ENCODE measurements at places on chromosomes 2 and 18. TPM values are rescaled to one million over a fixed set of nuclear protein-coding genes. Genes with fewer than 3 reads are reported as not detected.

The VWC2L gene
- total RNA-seq = not detected

DNA sequence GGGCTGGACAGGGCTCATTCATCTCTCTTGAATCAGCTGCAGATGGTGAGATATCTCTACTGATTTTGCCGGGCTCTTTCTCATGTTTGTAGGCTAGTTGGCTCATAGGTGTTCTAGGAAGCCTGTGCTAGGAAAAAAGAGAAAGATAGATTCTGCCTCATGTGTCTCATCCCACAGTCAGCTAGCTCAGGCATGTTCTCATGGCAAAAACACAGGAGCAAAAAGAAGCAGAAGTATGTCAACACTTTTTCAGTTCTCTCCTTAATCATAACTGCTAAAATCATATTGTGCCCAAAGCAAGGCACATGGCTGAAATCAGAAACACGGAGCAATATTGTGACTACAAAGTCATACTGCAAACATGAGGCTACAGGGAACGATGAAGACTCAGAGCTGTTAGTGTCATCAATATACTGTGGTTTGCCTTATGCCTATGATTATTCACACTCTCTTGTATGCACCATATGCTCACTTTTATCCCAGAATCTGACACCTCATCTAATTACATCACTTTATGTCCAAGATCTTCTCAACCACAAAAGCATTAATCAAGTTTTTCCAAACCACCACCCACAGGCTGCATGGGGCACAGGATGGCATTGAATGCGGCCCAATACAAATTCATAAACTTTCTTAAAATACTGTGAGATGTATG lies 571.9 kb upstream of the CNTNAP5 start:
- no peak for DNase-seq
- no peak overlapping the region for H3K4me3 ChIP-seq
- H3K36me3 ChIP-seq = no peaks in the 10 kb centered on the region
- H3K4me1 ChIP-seq = no peaks in the 10 kb centered on the region
- no peaks in the 10 kb centered on the region for H3K27me3 ChIP-seq

- H3K4me1 ChIP-seq = no peaks in the 10 kb centered on the region
- no peaks in the 10 kb centered on the region for H3K36me3 ChIP-seq
- H3K27me3 ChIP-seq = no peaks in the 10 kb centered on the region
- no peak overlapping the region for H3K4me3 ChIP-seq
These were observed 59.4 kb upstream of the RPE start for GRCh38 chr2:209942936-209943605.

The FAM110C gene
- 0.72 TPM for total RNA-seq

The RAB27B gene
- 0.14 TPM for total RNA-seq

- peaks cover 24% of the 10 kb centered on the region for H3K4me1 ChIP-seq
- H3K36me3 ChIP-seq = peaks cover 8% of the 10 kb centered on the region
- DNase-seq = no peak
- H3K27me3 ChIP-seq = no peaks in the 10 kb centered on the region
- no peak overlapping the region for H3K27ac ChIP-seq
These were observed 189.9 kb downstream of the CD226 start for GRCh38 chr18:69757733-69758132.

- H3K4me3 ChIP-seq = no peak overlapping the region
- H3K4me1 ChIP-seq = peaks cover 58% of the 10 kb centered on the region
- peaks cover 2% of the 10 kb centered on the region for H3K27me3 ChIP-seq
- H3K27ac ChIP-seq = no peak overlapping the region
- no peak for DNase-seq
These were observed 107.1 kb upstream of the ST3GAL5 start for GRCh38 chr2:85995648-85996529.

- no peaks in the 10 kb centered on the region for H3K4me1 ChIP-seq
- no peak overlapping the region for H3K4me3 ChIP-seq
- DNase-seq = no peak
These were observed 112.9 kb downstream of the AFF3 start for GRCh38 chr2:100029460-100029859.

GRCh38 chr18:49207361-49207760 lies 253.1 kb downstream of the DYM start:
- H3K27ac ChIP-seq = no peak overlapping the region
- peaks cover 8% of the 10 kb centered on the region for H3K4me1 ChIP-seq
- H3K4me3 ChIP-seq = no peak overlapping the region
- no peak for DNase-seq
- H3K27me3 ChIP-seq = no peaks in the 10 kb centered on the region

GRCh38 chr2:60091894-60092293 lies 461.6 kb downstream of the BCL11A start:
- no peak overlapping the region for H3K27ac ChIP-seq
- H3K27me3 ChIP-seq = no peaks in the 10 kb centered on the region
- no peak overlapping the region for H3K4me3 ChIP-seq

DNA sequence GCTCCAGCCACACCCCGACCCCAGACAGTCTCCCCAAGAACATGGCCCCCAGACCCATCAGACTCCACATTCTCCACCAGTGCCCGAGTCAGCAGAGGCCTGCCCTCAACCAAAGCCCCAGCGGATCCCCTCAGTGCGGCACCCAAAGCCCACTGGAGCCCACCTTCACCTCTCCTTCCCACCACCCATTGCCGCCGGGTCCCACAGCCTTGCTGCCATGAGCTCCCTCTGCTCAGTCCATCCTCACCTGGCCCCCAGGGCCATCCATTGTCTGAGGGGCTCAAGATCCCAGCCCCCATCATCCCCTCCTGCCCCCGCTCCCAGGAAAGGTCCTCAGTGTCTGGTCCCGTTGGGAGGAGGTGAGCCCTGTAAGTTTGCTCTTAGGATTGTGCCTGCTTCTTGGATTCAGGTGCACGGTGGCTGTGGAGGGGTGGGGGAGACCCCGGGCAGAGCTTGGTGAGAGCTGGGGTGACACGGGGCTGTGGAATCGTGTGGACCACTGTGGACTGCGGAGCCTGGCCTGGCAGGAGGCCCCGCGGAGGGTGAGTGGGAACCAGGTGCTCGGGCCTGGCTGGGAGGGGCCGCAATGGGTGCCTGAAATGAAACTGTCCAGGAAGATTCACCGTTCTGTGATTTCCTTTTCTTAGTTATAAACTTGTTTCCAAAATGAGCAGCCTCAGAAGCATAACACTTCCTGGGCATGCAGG lies 32.7 kb upstream of the GPC1 start:
- H3K36me3 ChIP-seq = peaks cover 1% of the 10 kb centered on the region
- no peak for DNase-seq
- H3K27me3 ChIP-seq = no peaks in the 10 kb centered on the region
- H3K4me1 ChIP-seq = peaks cover 24% of the 10 kb centered on the region

The UGT1A4 gene
- total RNA-seq = not detected

GRCh38 chr2:217978536-217979150 lies 24.2 kb downstream of the TNS1 start:
- H3K4me3 ChIP-seq = no peak overlapping the region
- H3K27me3 ChIP-seq = peaks cover 7% of the 10 kb centered on the region
- no peaks in the 10 kb centered on the region for H3K36me3 ChIP-seq
- H3K27ac ChIP-seq = no peak overlapping the region

GRCh38 chr2:96336873-96337272 lies 1.3 kb downstream of the NCAPH start:
- H3K4me3 ChIP-seq = peak overlapping the region; percentile 92
- peaks cover 79% of the 10 kb centered on the region for H3K4me1 ChIP-seq
- H3K27ac ChIP-seq = no peak overlapping the region

GRCh38 chr2:56449002-56449431 lies 265.2 kb downstream of the CCDC85A start:
- no peak overlapping the region for H3K27ac ChIP-seq
- no peaks in the 10 kb centered on the region for H3K36me3 ChIP-seq
- H3K4me1 ChIP-seq = no peaks in the 10 kb centered on the region
- no peak overlapping the region for H3K4me3 ChIP-seq
- DNase-seq = no peak
- no peaks in the 10 kb centered on the region for H3K27me3 ChIP-seq

The FBXO36 gene
- 1.7 TPM for total RNA-seq

The GDF7 gene
- 0.07 TPM for total RNA-seq

- no peak for DNase-seq
- H3K4me3 ChIP-seq = no peak overlapping the region
- no peaks in the 10 kb centered on the region for H3K4me1 ChIP-seq
- no peak overlapping the region for H3K27ac ChIP-seq
- H3K36me3 ChIP-seq = no peaks in the 10 kb centered on the region
These were observed 849.7 kb downstream of the BCL11A start for GRCh38 chr2:59703796-59704195.

- no peak overlapping the region for H3K27ac ChIP-seq
- no peaks in the 10 kb centered on the region for H3K4me1 ChIP-seq
- H3K36me3 ChIP-seq = no peaks in the 10 kb centered on the region
These were observed 165.9 kb downstream of the DYSF start for GRCh38 chr2:71619230-71619741.

- no peak overlapping the region for H3K4me3 ChIP-seq
- H3K27me3 ChIP-seq = no peaks in the 10 kb centered on the region
- H3K36me3 ChIP-seq = no peaks in the 10 kb centered on the region
- no peak overlapping the region for H3K27ac ChIP-seq
These were observed 130.0 kb upstream of the RND3 start for GRCh38 chr2:150617351-150617978.

DNA sequence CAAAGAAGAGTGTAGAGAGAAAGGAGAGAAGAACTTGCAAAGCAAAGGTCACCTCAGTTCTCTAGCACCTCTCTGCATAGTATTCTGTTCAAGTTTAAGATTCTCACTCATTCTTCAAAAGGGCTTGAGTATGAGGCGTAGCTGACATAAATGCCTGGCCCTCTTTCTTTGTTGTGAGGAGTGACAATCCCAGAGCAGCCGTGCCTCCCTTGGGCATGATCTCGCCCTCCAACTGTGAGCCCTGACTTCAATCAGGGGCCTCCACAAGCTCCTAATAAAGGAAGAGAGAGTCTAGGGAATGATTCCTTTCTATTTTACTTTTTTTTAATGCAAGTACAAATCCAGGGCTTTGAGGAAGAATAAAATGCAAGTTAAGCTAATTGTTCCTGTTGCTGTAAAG lies 402.7 kb downstream of the LRP1B start:
- H3K36me3 ChIP-seq = no peaks in the 10 kb centered on the region
- no peak overlapping the region for H3K4me3 ChIP-seq
- H3K4me1 ChIP-seq = no peaks in the 10 kb centered on the region
- no peak overlapping the region for H3K27ac ChIP-seq
- no peaks in the 10 kb centered on the region for H3K27me3 ChIP-seq

GRCh38 chr2:16012626-16013358 lies 72.4 kb downstream of the MYCN start:
- no peak for DNase-seq
- H3K27me3 ChIP-seq = peaks cover 36% of the 10 kb centered on the region
- H3K27ac ChIP-seq = no peak overlapping the region

- H3K36me3 ChIP-seq = peaks cover 2% of the 10 kb centered on the region
- H3K4me3 ChIP-seq = no peak overlapping the region
- H3K27ac ChIP-seq = no peak overlapping the region
These were observed 1932.8 kb downstream of the SUCLG1 start for GRCh38 chr2:82526277-82526676.

DNA sequence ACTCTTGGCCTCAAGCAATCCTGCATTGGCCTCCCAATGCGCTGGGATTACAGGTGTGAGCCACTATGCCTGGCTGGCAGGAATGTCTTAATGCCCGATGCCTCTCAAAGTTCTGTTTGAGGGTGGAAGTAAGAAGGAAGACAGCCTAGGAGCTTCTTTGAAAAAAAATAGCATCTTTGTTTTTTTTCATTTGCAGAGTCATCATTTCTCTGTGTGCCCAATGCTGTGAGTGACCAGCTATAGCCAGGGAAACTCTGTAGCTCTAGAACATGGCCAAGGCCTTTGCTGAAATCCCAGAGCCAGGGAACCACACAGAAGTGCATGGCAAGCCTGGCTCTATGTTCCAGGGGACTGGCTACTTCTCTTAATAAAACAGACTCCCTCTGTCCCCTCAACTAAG lies 260.0 kb downstream of the C1D start:
- H3K27me3 ChIP-seq = peaks cover 7% of the 10 kb centered on the region
- no peak overlapping the region for H3K4me3 ChIP-seq
- DNase-seq = no peak

The PXDN gene
- total RNA-seq = 0.25 TPM

DNA sequence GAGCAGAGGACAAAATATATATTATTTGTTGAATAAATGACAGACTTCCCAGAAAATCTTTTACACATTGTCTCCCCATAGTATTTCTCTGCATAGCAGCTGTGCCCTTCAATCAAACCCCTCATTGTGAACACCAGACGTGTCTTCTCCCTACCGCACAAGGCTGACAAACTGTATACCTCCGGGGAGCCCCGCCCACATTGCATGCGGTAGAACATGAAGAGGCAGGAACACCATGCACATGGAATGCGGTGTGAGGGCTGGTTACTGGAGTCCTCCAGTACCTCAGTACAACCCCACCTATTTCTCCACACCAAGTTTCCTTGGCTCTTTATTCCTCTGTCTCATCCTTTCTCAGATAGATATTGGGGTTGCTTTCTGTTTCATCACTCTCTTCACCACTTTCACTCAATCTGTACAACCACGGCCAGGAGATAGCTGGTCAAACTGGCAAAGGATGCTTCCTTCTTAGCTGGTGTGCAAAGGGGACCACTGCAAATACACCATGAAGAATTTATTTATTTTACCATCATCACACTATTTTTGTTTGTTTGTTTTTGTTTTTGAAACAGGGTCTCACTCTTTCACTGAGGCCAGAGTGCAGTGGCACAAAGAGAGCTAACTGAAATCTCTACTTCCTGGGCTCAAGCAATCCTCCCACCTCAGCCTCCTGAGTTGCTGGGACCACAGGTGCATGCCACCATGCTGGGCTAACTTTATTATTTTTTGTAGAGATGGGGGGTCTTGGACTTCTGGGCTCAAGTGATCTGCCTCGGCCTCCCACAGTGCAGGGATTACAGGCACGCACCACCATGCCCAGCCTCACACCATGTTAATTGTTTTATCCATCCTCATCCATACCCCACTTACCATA lies 2.3 kb upstream of the NBAS start:
- peak overlapping the region; percentile 38 for H3K27ac ChIP-seq
- H3K27me3 ChIP-seq = no peaks in the 10 kb centered on the region
- no peak for DNase-seq

DNA sequence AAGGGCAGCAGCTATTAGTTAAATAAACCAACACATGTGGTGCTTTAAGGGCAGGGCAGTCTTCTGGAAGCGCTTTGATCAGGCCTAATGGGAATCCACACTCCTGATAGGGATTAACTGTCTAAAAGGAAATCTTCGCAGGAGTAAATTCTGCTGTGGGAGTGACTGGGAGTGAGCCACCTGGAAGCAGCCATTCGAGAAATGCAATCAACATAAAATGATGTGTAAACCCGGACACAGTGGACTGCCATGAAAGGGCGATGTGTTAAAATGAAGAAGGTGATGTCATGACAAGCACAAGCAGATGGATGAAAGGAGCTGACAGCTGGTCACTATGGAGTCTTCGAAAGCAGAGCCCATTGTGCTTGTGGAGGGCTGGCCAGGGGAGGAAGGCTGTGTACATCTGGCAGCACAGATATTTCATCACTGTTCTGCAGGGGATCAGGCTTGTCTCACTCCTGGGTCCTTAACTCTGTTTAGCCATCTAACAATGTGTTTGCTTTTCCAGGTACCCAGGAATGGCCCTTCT lies 24.8 kb upstream of the GALNT14 start:
- no peak for DNase-seq
- no peak overlapping the region for H3K27ac ChIP-seq
- no peaks in the 10 kb centered on the region for H3K27me3 ChIP-seq
- no peaks in the 10 kb centered on the region for H3K4me1 ChIP-seq

The TUBA4A gene
- total RNA-seq = 99.8 TPM
